ENCODE measurements at places on chromosomes 2 and 18.

GRCh38 chr2:234593636-234594035, 96.8 kb upstream of the ARL4C start:
- DNase-seq = no peak

- no peak for DNase-seq
These were observed 13.8 kb upstream of the SLC25A52 start for GRCh38 chr18:31774477-31774785.

GRCh38 chr2:240356700-240357640, 78.5 kb upstream of the GPC1 start:
- no peak for DNase-seq

GRCh38 chr18:22514655-22515054, 96.9 kb upstream of the CTAGE1 start:
- no peak for DNase-seq

- no peak for DNase-seq
These were observed 120.7 kb downstream of the LOXHD1 start for GRCh38 chr18:46536215-46536874.

- DNase-seq = no peak
These were observed 24.7 kb upstream of the EPG5 start for GRCh38 chr18:45991788-45992187.

DNA sequence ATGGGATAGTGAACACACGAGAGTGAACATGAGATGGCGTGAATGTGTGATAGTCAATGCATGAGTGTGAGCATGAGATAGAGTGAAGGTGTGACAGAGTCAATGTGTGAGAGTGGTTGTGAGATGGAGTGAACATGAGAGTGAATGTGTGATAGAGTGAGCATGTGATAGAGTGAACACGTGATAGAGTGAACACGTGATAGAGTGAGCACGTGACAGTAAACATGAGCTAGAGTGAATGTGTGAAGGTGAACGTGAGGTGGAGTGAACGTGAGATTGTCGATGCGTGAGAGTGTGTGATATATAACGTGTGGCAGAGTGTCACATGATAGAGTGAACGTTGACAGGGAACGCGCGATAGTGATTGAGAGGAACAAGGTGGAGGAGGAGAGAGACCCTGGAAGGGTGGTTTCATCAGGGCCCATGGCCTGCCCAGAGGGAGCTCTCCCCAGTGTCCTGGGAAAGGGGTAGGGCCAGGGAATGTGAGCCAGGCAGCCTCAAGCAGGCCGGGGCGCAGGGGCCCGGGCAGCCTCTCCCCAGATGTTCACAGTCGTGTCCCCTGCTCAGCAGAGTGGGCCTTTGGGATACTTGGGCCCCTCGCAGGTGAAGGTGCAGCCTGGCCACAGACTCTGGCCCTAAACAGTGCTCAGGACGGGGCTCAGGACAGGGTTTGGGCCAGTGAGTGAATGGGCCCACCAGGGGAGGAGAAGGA, 516.9 kb downstream of the EIPR1 start:
- no peak for DNase-seq

DNA sequence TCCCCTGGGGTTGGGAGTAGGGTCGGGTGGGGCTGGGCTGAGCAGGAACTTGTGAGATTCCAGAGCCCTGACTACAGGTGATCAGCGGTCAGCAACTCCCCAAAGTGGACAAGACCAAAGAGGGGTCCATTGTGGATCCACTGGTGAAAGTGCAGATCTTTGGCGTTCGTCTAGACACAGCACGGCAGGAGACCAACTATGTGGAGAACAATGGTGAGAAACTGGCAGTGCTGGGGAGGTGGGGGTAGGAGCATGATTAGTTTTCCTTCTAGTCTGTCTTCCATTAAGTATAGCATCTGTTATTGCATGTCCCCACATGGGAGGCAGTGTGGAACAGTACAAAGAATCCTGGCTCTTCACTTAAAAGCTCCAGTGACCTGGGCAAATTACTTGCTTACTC, 23.7 kb downstream of the ZNF142 start:
- DNase-seq = no peak

- DNase-seq = no peak
These were observed 77.2 kb downstream of the TLK1 start for GRCh38 chr2:171083451-171083850.

GRCh38 chr2:202778217-202778616, 93.3 kb downstream of the ICA1L start:
- no peak for DNase-seq

- DNase-seq = no peak
These were observed 161.5 kb downstream of the SLC39A10 start for GRCh38 chr2:195818526-195818925.

DNA sequence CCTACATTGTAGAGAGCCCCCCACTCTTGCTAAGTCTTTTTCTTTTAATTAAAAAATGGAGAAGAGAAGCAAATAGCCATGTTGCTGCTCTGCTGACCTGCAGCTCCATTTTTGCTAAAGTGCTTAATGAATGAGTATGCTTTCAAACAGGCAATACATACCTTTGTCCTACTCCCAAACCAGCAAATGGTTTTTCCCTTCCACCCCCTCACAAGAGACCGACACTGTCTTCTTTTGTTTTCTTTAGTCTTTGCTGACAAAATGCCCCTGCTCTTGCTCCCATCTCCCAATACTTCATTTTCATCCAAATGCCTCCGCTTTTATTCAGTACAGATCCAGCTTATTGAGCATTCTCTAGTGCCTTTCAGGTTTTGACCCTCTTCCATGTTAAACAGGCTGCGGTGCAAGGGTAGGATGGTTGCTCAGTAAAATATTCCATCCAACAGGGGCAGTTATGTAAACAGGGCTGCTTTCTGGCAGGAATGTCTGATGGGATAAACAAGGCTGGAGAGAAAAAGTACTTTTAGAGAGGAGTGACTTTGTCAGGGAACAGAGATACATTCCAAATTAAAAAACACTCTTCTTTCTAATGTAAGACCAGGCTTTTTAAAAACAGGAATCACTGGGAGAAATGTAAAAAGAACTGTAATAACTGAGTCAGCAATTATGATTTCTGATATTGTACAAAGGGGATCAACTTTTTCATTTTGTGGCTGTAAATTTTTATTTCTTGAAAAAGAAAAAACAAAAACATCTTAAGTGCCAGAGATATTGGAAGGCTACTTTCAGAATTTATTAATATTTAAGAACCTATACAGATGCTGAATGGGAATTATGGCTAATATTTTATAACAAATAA, 136.8 kb downstream of the MEP1B start:
- no peak for DNase-seq

DNA sequence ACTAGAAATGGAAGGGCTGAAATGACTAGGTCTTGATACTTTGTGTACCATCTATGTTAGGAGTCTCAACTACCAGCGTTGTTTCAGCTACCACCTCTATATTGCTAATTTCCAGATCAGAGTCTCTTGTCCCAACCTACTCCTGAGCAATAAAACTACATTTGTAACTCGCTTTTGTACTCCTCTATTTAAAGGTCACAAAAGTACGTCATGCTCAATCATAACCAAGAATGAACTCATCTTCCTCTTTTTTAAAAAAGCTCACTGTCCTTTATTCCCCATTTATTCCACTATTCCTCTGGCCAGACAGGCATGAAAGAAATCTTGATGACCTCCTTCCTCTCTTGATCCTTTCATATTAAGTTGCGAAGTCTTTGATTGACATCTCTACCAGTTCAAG, 11.2 kb upstream of the MATN3 start:
- no peak for DNase-seq

GRCh38 chr2:54593249-54593648, 130.2 kb upstream of the EML6 start:
- DNase-seq = no peak

DNA sequence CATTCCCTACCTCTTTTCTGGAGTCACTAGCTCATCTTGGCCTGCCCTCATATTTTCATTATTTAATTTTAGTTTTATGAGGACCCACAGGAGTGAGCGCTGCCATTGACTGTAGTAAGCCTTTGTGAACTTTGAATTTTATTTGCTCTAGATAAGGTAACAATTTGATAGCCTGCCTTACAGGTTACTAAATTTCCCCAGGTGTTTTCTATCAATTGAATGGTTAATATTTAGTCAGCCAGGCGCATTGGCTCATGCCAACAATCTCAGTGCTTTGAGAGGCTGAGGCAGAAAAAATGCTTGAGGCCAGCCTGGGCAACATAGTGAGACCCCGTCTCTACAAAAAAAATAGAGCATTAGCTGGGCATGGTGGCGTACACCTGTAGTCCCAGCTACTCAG, 50.2 kb downstream of the DAW1 start:
- DNase-seq = no peak

GRCh38 chr2:150429384-150429961, 58.0 kb downstream of the RND3 start:
- DNase-seq = peak; percentile 88

GRCh38 chr18:43524260-43524659, 247.0 kb upstream of the SYT4 start:
- no peak for DNase-seq

- no peak for DNase-seq
These were observed 6.6 kb upstream of the DSC3 start for GRCh38 chr18:31049189-31049588.

DNA sequence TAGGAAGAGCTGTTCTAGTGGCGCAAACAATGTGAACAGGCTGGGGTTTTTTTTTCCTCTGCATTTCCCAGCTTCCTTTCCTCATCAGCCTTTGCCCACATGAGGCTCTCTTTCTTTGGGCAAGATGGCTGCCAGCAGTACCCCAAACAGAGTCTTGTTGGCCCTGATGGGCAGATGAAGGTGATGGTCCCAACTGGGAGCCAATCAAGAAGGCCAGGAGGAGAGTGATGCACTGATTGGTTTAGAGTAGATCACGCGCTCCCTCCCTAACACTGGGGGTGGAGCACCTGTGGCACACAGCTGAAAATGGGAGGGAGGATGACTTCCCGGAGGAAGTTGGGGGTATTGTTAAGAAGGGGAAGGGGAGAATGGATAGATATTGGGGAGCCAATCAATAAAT, 96.3 kb upstream of the FZD7 start:
- DNase-seq = no peak

DNA sequence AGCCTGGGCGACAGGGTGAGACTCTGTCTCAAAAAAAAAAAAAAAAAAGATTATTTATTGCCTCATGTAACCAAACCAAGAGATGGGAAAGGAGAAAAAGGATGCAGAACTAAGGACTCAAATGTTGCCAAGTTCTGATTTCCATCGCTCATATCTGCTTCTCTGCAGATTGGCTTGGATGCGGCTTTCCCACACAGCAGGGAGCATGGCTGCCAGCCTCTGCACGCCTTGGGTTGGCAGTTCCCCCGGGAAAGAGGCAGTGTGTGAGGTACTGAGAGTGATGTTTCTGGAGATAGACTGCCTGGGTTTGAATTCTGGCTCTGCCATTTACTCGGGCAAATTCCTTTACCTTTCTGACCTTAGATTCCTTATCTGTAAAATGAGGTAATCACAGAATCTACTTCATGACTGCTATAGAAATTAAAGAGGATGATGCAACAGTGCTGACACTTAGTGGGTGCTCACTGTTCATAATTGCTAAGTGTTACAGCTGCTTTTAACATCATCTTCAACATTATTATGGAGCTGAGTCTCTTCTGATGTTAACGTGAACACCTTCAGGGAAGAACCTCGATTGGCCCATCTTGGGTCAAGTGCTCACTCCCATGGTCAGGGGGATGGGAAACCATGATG, 68.8 kb downstream of the ACAA2 start:
- no peak for DNase-seq

DNA sequence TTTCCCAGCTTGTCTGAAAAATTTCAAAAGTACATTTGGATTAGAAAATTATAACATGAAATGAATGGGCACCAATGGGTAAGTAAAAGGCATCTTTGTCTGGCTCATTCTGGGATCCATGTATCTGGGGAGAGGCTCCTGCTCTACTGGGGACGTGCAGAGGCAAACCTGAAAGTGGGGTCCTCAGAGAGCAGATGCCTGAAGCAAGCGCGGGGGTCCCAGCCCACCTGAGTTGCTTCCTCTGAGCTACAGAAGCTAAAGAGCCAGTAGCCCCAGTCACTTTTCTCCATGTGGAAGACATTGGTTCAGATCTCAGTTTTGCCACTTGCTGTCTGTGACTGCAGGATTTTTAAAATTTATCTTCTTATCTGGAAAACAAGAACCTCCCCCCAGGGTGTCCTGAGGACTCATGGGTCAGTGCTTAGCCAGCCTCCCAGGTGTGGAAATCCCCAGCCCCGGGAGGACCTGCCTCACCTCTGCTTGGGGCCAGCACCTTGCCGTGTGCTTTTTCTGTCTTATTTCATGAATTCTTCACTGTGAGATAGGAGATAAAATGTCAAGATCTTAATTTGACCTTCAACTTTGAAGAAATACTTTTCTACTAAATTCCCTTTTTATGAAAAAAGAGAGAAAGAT, 25.1 kb upstream of the ODC1 start:
- no peak for DNase-seq

DNA sequence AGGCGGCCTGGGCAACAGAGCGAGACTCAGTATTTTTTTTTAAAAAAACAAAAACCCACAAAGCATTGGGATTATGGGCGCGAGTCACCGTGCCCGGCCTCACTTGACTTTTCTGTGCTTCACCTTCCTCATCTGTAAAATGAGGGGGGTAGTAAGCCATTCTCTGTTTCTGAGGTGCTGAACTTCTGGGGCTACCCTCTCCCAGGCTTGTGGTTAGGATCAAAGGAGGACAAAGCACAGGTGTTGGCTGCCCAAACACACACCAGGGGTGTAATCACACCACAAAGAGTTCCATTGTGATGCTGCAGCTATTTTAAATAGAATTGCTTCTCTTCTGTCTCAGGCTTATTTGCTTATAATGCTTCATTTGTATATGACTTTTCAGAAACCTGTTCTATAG, 35.8 kb upstream of the INHBB start:
- no peak for DNase-seq

- no peak for DNase-seq
These were observed 42.3 kb upstream of the SLC66A3 start for GRCh38 chr2:11112870-11113428.

GRCh38 chr2:203566161-203566560, 31.1 kb upstream of the RAPH1 start:
- DNase-seq = no peak

GRCh38 chr2:205717175-205717846, 35.0 kb downstream of the NRP2 start:
- no peak for DNase-seq

- no peak for DNase-seq
These were observed 81.6 kb downstream of the CDK15 start for GRCh38 chr2:201887773-201888425.

All from NCI-H446 (cell line).